Stimulated activated CD8-positive, alpha-beta memory T cell treated with anti-CD3 and anti-CD28 coated beads, Interleukin-15, amount 100 ng/mL, for 24 hours (primary cell): ENCODE measurements at places on chromosomes 11 and 22.

- DNase-seq = no peak
Observed at GRCh38 chr22:32874385-32874784, 72.9 kb downstream of the TIMP3 start.

DNA sequence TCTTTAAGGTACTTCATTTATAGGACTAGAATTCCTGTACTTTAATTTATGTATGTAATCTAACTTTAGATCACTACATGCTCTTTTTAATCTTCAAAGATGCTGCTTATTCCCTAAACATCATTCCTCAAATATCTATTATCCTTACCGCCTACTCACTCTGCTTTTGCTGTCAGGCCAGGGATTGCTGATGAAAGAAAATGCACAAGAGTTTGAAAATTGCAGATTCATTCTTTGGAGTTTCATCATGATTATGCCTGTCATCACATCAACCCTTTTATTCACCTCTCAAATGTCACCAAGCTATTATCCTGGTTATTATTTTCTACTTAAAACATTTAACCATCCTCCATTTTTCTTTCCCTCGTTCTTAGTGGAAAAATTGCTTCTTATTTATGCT lies 802.7 kb downstream of the METTL15 start:
- DNase-seq = no peak

DNA sequence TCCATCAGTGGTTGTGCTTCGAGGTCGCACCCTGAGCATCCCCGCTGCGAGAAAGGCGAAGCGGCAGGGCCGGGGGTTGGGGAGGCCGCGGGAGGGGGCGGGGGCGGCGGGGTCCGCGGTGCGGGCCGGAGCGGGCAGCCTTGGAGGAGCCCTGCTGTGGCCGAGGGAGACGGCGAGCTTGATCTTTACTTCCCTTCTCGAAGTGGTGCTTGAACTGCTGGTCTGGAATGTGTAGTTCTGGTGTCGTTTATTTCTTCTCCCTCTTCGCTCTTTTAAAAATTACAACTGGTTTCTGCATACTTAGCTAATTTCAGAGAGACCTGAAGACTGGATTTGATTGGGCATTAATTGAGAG lies 1.1 kb downstream of the APLP2 start:
- DNase-seq = no peak

GRCh38 chr22:22789233-22789921 lies 98.2 kb upstream of the IGLL5 start:
- no peak for DNase-seq
